ENCODE measurements at places on chromosomes 13 and 19.
A peak's percentile ranks its signal among the peaks of the same experiment; 100 is the strongest.

- DNase-seq, result no peak
These were observed 7.8 kb upstream of the SIGLECL1 start for GRCh38 chr19:51242881-51243630.

GRCh38 chr13:66461021-66461420 is 769.1 kb downstream of the PCDH9 start:
- DNase-seq, result no peak

DNA sequence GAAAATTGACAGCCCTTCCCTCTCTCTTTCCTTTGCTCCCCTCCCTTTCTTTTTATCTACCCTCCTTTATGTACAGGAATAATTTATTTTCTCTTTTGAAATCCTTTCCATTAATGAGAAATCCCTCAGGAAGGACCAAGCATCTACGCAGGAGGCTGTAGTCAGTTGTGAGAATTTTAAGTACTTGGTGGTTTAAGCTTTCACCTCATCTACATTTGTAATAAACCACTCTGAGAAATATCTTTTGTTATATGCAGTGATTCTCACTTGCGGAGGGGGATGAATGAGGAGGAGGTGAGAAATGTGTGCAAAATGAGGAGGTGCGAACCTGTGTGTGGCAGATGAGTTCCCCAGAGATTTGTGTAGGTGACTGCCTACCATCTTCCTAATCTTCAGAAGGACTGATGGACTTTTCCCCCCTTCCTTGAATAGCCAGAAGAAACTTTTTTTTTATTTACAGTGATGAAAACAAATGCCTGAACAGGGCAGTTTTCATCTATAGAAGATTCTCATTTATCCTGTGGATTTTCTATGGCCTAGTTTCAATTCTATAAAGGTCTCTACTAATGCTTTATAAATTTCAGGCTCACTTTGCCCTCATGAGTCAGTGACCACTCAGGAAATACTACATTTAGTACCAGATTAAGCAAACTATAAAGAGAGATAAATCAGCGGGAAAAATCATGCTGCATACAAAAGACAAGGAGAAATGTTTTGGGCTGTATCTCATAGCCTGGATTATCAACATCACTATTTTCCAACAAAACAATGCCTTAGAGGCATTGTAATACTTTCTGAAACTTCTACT is 118.3 kb downstream of the LHFPL6 start:
- peak; percentile 58 for DNase-seq

DNA sequence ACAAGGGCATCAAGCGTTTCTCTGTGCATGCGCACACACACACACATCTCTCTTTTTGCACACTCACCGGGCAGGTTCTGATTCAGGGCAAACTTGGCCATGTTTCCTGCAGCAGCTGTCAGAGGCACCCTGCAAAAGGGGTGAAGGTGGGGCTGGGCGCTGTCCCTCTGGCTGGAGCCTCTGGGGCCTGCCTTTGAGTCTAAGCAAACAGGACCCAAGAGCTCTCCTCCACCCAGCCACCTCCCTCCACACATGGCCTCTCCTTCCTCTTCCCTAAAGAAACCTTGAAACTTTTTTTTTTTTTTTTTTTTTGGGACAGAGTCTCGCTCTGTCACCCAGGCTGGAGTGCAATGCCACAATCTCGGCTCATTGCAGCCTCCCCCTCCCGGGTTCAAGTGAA is 5.3 kb downstream of the KANK3 start:
- no peak for DNase-seq

DNA sequence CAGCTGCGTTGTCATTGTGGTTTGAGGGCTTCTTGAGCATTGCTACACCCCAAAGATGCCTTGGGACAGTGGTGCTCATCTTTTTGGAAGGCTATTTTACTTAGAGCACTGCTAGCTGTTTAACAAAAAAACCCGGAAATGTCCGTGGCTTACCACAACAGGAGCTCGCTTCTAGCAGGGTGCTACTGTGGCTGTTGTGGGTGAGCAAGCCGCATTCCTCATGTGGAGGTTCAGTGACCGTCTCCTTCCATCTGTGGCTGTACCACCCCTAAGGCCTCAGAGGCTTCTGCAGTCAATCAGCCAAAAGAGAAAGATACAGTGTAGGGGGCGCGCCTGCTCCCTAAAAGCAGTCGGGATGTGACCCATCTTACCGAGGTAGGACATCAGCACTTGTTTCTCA is 1004.2 kb downstream of the UQCRFS1 start:
- DNase-seq, result peak; percentile 44

DNA sequence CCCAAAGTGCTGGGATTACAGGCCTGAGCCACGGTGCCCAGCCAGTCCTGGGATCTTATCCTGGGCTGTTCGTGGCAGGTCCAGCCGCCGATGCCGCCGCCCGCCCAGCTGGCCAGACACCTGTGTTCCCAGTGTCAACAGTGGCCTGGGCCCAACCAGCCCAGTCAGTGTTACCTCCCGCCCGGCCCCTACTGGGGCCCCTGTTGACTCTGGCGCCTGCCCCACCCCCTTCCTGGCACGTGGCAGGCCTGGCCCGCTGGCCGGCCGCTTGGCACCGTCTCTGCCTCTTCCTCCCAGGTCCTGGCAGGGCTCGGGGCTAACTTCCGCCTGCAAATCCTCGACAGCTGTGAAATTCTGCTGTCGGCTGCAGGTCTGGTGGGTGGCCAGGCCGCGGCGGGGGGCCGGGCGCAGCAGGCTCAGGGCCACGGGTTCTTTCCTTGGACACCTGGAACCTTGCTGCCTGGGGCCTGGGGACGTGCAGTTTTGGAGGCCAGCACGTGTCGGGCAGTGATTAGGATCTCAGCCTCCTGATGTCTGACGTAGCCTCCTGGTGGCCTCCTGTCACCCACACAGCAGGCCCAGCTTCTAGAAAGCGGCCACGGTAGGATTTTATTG is 9.1 kb downstream of the ARID3A start:
- peak; percentile 89 for DNase-seq

DNA sequence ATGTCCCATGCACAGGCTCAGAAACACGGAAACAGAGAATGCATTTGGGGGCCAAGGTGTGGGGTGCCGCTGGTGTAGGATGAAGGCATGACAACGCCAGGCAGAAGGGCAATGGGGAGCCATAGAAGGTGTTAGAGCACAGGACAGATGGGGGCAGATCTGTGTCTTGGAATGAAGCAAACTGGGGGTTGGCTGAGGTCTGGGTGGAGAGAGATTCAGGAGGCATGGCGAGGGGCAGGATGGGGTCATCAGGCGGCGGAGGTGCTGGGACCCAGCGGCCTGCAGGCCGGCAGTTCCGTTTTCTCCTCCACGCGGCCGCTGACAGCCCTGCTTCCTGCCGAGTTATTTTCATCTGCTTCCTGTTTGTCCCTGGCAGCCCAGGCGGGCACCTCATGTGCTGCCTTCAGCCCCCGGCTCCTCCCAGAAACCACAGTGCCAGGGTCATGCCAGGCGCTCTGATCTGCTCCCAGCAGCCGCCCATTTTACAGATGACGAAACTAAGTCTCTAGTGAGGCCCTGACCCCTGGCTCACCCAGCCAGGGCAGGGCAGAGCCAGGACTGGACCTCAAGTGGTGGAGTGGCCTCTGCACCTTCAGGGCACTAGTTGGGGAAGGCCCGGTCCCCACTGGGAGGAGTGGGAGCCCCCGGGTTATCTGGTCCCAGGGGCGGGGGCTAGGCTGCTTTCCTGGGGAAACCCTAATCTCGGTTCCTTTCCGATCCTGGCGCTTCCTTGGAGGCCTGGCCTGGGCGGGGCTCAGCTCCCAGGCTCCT is 2.2 kb downstream of the ARHGAP45 start:
- DNase-seq, result no peak

DNA sequence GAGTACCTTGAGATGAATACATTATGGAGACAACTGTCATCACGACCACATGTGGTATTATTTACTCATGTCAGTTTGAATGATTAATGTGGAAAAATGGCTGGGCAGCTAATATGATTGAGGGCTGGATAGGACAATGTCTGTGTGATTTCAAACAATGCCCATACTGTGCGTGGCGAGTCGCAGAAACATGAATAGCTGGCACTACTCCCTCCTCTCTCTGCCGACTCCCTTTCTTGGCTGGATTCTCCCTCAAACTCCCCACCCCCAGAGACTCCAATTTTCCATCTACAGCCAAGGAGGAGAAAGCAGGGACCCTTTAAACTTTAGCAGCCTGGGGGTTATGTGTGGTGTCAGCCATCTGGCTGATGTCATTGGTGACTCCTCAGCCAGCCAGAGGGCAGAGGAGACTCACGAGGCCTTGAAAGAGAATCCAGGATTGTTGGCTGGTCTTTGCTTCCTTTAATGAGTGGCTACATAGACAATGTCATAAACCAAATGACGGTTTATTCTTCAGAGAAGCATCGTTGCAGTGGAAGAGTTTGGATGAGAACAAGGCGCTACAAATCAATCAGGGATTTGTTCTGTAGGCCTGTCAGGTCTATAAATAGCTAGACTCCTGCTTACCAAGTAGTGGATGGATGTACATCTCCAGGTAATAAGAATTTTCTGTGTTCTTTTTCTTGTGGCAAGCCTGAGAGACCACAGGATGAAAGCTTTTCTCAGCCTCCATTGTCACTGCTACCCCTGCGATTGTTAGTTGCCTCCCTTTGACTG is 165.6 kb downstream of the DLEU7 start:
- DNase-seq, result peak; percentile 94

DNA sequence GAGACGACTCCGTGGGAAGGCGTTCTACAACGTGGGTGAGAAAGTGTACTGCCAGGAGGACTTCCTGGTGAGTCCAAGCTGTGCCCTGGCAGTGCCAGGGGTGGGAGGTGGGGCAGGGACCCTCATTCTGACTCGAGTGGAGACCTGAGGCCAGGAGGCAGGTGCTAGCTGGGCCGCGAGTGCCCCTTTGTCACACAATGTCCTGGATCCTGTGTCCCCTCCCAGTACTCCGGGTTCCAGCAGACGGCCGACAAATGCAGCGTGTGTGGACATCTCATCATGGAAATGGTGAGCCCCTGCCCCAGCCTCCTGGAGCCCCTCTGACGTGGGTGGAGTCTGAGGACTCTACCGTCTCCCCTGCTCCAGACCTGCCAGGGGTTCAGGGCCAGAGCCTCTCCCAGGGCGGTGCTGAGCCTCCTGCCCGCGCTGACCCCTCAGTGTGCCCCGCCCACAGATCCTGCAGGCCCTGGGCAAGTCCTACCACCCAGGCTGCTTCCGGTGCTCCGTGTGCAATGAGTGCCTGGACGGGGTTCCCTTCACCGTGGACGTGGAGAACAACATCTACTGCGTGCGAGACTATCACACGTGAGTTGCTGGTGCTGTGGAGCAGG is 11.6 kb downstream of the WTIP start:
- DNase-seq, result no peak

GRCh38 chr19:45815481-45816216 is 541 bp upstream of the RSPH6A start:
- DNase-seq, result no peak
